Right kidney (tissue), 9 donors: ENCODE measurements at places on chromosomes 4 and X.

GRCh38 chr4:41431276-41431675 lies 106.7 kb upstream of the LIMCH1 start:
- DNase-seq: no peak

DNA sequence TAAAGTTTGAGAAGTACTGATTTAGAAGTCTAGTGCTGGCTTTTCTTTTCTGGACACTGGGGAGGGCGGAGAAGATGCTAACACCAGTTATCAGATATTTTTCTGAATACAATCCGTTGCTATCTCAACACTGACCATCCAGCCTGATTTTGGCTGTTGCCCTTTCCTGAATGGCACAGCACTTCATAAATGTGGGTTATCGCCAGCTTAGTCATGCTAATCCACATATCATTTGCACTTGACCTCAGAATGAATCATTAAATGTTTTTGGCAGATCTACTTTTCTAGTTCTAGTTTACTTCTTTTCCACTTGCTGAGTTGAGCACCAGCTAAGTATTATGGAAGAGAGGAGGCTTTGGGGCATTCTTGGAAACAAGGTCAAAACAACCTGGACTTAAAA lies 60.8 kb upstream of the ESX1 start:
- DNase-seq: no peak

DNA sequence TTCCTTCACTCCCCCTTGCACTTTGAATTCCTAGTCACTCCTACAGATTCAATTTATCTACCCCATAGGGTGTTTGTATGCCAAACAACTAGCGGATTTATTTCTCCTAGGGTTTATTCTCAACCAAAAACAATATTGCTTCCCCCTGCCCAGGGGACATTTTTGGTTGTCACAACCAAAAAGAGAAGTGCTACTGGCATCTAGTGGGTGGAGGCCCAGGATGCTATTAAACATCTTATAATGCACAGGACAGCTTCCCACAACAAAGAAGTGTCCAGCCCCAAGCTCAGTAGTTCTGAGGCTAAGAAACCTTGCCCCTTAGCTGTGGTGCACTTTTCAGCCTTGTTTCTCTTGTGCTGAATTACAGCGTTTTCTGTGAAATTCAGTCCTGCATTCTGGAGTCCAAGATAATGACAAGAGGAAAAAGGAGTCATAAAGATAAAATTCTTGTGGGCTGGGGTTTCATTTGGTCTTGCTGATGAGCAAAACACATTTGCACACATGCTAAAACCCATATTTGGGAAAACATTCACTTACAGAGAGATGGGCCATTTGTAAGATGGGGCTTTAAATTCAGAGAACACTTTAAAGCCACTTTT lies 11.2 kb upstream of the SYTL4 start:
- DNase-seq: no peak

- DNase-seq: no peak
Measured at GRCh38 chr4:31104043-31104442, 383.9 kb downstream of the PCDH7 start.

GRCh38 chr4:89829470-89830138 lies 7.4 kb downstream of the SNCA start:
- DNase-seq: no peak

- DNase-seq: no peak
Measured at GRCh38 chr4:164621886-164622521, 131.9 kb upstream of the SMIM31 start.

GRCh38 chr4:186347743-186348142 lies 81.8 kb downstream of the F11 start:
- peak; percentile 3 for DNase-seq

- DNase-seq: no peak
Measured at GRCh38 chr4:101347267-101347556, at the start of gene PPP3CA. PPP3CA (minus strand) TSS chr4:101347526.

DNA sequence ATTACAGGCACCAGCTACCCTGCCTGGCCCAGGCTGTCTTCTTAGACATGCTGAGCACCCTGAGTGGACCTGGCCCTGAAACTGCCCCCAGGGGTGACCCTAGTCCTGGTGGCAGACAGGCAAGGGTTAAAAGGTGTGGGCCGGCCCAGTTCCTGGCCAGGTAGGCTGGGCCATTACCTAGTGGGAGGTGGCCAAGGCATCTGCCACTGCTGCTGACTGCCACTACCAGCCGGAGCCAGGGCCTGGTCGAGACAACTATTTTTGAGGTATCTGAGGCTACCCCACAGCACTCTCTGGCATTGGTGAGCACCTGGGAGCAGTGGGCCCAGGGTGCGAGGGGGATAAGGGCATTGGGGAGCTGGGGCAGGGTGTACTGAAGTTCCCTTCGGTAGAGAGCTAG lies at the start of gene CCDC120:
CCDC120 (plus strand) TSS at position 206 of the 400 bp plus-strand sequence. CDS start 3,043 bp downstream, outside the sequence.
- no peak for DNase-seq
